ENCODE measurements at places on chromosomes 2 and 18. TPM values are rescaled to one million over a fixed set of nuclear protein-coding genes. Genes with fewer than 3 reads are reported as not detected.

GPR39 gene
- total RNA-seq: 12.7 TPM

TWIST2 gene
- total RNA-seq: 15.8 TPM

ZCCHC2 gene
- total RNA-seq: 12.8 TPM

GKN1 gene
- not detected for total RNA-seq

LDLRAD4 gene
- 0.54 TPM for total RNA-seq

KCNG2 gene
- not detected for total RNA-seq

CRYBA2 gene
- not detected for total RNA-seq

TCF23 gene
- total RNA-seq: not detected

ALPP gene
- not detected for total RNA-seq

EML6 gene
- total RNA-seq: 0.49 TPM

SMYD1 gene
- not detected for total RNA-seq

CRACDL gene
- not detected for total RNA-seq

ACKR3 gene
- 2.0 TPM for total RNA-seq

GYPC gene
- total RNA-seq: 38.7 TPM
